Fibroblast of skin of abdomen (primary cell): ENCODE measurements at places on chromosomes 11 and 22.

DNA sequence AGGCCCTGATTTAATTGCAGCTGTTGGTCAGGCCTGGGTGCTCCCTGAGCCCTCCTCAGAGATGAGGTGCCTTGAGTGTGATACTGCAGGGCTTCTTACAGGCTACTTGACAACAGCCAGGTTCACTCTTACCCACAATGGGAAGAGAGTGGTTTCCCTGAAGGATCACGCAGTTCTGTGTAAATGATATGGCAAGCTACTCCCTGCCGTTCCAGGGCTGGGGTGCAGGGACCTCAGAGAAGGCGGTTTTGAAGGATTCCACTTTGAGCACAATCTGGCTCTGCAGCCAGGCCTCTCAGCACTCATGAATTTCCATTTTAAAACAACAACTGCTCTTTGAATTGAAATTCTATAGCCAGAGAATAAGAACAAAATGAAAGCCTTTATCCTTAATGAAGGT is 92.9 kb downstream of the SLC17A6 start:
- no peak for DNase-seq

DNA sequence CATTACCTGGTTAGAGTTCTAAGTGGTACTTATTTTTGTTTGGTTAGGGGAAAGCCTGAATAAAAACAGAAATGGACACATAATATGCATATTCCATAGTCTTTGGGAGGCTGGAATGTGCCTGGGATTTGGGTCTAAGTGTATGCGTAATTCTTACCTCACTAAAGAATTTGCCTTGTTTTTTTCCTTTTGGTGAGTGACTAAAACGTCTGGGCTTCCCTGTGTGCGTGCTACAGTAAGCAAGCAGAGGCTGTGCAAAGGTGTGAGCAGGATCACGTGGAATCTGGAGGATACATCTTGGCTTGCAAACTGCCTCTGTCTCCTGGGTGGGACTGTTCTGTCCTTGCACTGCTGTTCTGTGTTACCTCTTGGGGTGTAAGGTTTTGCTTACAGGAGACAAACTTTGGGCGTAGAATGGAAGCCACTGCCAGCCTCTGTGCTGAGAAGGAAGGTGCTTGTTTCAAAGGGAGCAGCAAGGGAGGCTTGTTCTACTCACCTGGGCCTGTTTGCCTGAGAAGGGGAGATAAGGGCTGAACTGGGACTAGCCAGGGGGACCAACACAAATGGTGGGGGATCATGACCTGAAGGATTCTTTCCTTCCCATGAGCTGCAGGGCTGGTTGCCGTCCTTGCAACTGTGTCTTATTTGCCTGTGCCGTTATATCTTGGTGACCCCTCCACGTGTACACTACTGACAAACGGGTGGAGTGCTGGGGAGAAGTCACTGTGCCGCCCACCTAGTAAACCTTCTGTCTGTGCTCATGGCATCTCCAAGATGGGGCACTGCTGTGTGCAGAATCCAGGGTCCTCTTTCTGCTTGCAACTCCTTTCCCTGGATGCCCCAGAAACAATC is 4.5 kb downstream of the NEAT1 start:
- peak; percentile 69 for DNase-seq

DNA sequence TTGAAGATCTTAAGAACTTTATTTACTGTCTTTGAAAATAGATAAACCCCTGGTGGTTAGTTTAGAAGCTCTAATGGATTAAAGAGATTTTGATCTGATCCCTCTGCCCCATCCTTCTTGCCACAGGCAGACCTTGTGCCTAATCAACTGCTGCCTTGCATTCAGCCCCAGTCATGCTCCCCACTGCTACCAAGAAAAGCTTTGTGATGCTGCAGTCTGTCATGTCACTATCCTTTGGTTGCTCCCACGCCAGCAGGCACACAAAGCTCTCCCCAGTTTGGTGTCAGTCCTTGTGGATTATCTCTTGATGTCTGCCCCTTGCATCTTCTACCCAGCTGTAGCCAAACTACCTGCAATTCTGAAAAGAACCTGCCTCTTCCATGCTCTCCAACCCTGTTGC is 112.2 kb downstream of the MTNR1B start:
- no peak for DNase-seq

DNA sequence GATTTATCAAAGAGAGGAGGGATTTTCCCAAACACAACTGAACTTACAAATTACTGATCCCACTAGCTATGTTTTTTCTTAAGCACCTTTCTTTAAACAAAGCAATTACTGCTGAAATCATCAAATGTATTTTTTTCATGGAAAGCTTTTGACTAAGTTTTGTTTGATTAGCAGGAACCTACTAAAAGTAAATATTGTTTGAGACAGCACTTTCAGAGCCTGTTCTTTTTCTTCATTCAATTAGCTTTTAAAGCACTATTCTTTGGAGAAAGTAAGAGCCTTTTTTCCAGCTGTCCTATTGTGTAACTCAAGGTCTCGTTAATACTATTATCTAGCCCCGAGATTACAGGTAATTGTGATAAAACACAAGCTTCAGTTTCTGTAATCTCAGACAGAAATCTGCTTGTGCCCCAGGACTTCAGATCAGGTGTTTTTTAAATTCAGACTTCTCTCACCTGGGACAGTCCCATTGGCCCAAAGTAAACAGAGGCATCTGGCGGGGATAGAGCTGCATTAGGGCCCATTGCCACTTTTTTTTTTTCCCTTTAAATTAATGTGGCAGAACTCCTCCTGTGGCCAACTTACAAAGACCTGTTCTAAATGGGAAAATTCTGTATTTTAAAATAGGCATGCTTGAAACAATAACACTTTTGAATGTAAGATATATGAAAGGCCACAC is 11.0 kb downstream of the CSTPP1 start:
- DNase-seq = no peak
